GM12878 (cell line): ENCODE measurements at places on chromosomes 3 and 15. TPM values are rescaled to one million over a fixed set of nuclear protein-coding genes. Genes with fewer than 3 reads are reported as not detected.

DNA sequence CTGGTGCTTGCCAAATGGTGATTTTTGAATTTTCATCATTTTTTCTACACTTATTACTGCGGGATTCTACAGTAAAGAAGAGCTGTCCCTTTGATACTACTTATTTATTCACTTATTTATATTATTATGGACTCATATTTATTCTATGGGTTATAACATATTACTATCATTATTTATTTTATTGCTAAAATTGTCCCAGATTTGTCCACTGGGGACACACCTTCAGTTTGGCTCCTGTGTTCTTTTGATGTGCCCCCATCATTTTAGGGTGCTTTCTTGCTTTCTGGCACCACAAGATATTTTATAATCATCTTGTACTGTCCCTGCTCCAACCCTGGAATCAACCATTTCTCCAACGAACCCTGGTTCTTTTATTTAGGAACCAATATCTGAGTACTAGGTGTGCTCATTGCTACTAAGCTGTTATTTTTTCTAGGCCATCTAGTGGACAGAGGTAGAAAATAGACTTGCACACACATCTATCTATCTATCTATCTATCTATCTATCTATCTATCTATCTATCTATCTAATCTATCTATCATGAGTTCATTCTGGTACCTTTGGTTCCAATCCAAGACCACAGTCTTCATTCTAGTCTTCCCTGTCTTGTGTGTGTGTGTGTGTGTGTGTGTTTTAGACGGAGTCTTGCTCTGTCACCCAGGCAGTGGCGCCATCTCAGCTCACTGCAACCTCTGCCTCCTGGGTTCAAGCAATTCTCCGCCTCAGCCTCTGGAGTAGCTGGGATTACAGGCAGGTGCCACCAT lies 16.0 kb downstream of the SLC22A14 start:
- H3K27ac ChIP-seq = no peak overlapping the region
- H3K36me3 ChIP-seq = no peaks in the 10 kb centered on the region
- no peak overlapping the region for H3K4me3 ChIP-seq
- H3K27me3 ChIP-seq = no peaks in the 10 kb centered on the region
- peak; percentile 5 for DNase-seq

Gene OXNAD1
- 14.5 and 15.4 TPM in 2 replicates for total RNA-seq

DNA sequence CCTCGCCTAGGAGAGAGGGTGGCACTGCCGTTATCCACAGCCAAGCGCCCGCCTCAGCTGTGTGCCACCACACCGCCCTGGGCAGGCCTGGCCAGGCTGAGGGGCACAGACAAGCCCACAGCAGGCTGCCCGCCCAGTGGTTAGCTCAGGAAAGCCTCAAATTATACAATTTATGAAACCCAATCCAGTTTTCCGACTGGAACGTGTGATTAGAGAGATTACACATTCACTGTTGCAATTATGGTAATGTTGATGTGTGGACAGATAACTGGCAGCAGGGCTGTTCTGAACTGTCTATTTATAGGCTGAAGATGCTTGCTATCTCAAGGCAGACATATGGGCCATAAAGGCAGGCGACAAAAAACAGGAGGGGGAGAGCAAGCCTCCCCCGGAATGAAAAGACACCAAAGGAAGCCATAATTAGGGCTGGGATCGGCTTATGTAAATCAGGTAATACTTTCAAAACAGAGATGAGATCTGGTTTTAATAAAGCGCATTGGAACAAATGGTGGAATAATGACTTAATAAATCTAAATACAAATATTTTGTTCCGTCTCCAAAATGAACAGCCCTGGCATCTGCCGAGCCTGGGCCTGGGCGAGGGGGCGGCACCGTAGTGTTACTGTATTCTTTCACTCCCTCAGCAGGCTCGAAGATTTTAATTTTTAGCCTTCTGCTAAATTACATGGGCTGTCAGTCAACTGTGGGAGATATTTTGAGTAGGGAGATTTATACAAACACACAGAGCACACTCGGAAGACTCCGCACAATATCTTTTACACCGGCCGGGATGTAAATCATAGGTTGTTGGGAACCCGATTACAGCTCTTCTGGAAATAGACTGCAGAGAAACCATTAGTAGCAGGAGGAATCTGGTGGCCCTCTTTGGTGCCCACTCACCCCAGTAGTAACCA lies 103.1 kb upstream of the TLE3 start:
- H3K27me3 ChIP-seq = no peaks in the 10 kb centered on the region
- no peaks in the 10 kb centered on the region for H3K36me3 ChIP-seq
- no peak overlapping the region for H3K4me3 ChIP-seq
- no peak for DNase-seq
- H3K4me1 ChIP-seq = peaks cover 25% of the 10 kb centered on the region

Gene CDHR4
- not detected in 2 replicates for total RNA-seq

- no peaks in the 10 kb centered on the region for H3K27me3 ChIP-seq
- DNase-seq = no peak
- no peaks in the 10 kb centered on the region for H3K36me3 ChIP-seq
Measured at GRCh38 chr3:18144571-18144970, 280.6 kb downstream of the SATB1 start.

Gene STAB1
- 0.35 and 0.46 TPM in 2 replicates for total RNA-seq

Gene SMCO1
- not detected in 2 replicates for total RNA-seq

- peaks cover 33% of the 10 kb centered on the region for H3K4me1 ChIP-seq
- DNase-seq = no peak
Measured at GRCh38 chr15:74215958-74216357, 13.4 kb upstream of the STRA6 start.

GRCh38 chr15:25441111-25441510 lies 2.3 kb upstream of the UBE3A start:
- H3K27ac ChIP-seq = no peak overlapping the region
- no peaks in the 10 kb centered on the region for H3K36me3 ChIP-seq
- no peaks in the 10 kb centered on the region for H3K4me1 ChIP-seq
- no peaks in the 10 kb centered on the region for H3K27me3 ChIP-seq

DNA sequence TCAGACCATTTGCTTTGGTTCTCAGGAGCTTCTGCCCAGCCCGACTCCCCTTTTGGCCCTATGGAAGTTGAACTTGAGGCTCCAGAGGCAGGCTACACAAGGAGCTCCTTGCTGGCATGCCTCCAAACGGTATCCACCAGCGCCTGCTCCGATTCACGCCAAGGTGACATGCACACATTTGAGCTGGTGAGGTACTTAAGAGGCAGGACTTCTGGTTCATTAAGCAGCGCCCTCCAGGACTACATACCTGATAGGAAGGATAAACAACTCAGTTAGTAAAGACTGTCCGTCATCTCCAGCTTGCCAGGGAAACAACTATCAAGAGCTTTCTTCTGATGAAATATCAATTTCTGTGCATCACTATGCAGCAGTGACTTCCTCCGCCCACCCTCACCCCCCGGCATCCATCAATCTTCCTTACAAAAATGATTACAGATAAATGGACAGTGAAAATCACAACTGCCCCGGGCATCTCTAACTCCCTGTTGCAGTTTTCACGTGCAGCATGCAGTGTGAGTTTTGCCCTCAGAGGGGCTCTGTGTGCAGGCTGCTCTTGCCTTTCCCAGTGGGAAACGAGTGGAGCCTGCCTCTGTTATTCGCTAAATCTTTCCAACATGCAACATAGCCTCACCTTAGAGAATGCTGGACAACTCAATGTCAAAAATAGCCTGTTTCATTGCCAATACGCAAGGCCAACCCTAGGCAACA lies 122.9 kb downstream of the ARRDC4 start:
- H3K27me3 ChIP-seq = no peaks in the 10 kb centered on the region
- H3K27ac ChIP-seq = no peak overlapping the region
- no peaks in the 10 kb centered on the region for H3K4me1 ChIP-seq
- no peak overlapping the region for H3K4me3 ChIP-seq
- H3K36me3 ChIP-seq = no peaks in the 10 kb centered on the region
- DNase-seq = no peak

DNA sequence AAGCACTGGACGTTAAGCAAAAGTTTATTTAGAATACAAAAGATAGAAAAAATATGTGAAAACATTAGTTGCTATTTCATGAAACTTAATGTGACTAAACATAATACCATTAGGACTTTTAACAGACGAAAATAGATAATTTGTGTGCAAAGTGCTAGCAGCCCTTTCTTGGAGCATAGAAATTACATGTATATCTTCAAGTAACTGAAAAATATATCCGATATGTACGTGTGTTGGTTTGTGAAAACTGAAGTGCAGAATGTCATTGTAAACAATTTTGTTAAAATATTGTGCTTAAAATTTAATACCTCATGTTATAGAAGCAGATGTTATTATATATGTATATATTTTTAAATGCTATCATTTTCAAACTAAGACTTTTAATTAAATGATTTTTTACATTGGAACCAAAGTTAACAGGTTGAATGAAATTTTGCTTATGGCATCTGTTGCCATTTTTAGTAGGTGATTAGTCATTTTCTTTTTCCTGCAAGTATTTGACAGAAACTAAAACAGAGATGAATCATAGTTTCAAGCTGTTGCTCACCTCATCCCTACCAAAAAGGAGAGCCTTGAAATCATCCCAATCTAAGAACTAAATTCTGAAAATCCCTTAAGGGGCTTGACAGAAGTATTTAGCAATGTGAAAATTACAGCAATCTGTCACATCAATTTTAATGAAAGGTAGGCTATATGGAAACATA lies 334.8 kb downstream of the NAALADL2 start:
- no peaks in the 10 kb centered on the region for H3K36me3 ChIP-seq
- no peaks in the 10 kb centered on the region for H3K4me1 ChIP-seq
- no peak overlapping the region for H3K4me3 ChIP-seq
- DNase-seq = peak; percentile 17
- H3K27ac ChIP-seq = no peak overlapping the region

GRCh38 chr3:191774485-191774884 lies 313.5 kb downstream of the PYDC2 start:
- no peaks in the 10 kb centered on the region for H3K27me3 ChIP-seq
- no peaks in the 10 kb centered on the region for H3K36me3 ChIP-seq
- H3K4me3 ChIP-seq = no peak overlapping the region
- H3K4me1 ChIP-seq = no peaks in the 10 kb centered on the region
- no peak overlapping the region for H3K27ac ChIP-seq

Gene ITGB5
- total RNA-seq = 1.4 and 2.1 TPM in 2 replicates

DNA sequence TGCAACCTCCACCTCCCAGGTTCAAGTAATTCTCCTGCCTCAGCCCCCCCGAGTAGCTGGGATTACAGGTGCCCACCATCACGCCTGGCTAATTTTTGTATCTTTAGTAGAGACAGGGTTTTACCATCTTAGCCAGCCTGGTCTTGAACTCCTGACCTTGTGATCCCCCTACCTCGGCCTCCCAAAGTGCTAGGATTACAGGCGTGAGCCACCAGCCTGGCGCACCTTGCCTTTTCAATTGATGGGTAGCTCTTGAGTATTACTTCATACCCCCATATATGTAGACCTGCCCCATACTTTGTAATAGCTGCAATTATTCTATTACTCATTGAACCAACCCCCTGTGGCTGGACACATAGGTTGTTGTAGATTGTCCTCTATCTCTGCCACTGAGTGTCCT lies 101.3 kb downstream of the LRRK1 start:
- no peaks in the 10 kb centered on the region for H3K4me1 ChIP-seq
- no peak for DNase-seq
- no peak overlapping the region for H3K27ac ChIP-seq
- no peak overlapping the region for H3K4me3 ChIP-seq
- no peaks in the 10 kb centered on the region for H3K27me3 ChIP-seq
- H3K36me3 ChIP-seq = peaks cover 22% of the 10 kb centered on the region

GRCh38 chr3:65748326-65748725 lies 290.4 kb downstream of the MAGI1 start:
- H3K36me3 ChIP-seq = no peaks in the 10 kb centered on the region
- H3K4me3 ChIP-seq = no peak overlapping the region
- DNase-seq = no peak
- H3K4me1 ChIP-seq = no peaks in the 10 kb centered on the region
- no peaks in the 10 kb centered on the region for H3K27me3 ChIP-seq

DNA sequence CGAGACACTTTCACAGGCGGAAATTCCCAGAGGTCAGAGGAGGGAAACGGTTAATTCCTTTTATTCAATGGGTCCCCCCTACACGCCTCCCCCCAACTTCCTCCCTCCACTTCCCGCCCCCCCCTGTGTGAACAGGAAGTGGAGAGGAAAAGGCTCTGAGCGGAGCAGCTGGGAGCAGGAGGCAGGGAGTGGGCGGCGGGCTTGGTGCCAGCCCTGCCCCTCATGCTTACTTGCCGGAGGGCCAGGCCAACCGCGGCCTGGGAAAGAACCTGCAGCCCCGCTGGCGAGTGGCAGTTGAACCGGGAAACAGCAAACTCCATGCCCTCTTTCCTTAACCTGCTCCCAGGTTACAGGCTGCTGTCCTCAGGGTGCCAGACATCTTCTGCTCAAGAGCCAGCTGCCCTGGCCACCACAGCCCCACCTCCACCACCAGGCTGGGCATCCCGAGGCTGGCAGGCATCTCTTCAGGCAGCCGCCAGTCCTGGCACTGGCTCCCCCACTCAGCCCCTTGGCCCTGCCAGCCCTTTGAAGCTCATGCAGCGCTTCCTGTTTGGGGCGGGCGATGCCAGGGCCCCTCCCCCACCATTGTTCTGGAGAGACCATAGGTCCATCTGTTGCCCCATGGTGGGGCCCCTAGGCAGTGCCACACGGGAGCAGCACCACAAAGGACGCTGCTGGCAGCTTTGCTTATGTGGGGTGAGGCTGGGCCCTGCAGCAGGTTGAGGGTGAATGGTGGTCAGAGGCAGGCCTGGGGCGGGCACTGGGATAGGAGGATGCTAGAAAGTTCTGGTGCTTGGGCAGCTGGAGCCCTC lies 12.9 kb downstream of the VPS18 start:
- peak overlapping the region; percentile 49; the same call in 1 of the 2 replicates for H3K27ac ChIP-seq
- no peaks in the 10 kb centered on the region for H3K27me3 ChIP-seq
- H3K4me1 ChIP-seq = peaks cover 26% of the 10 kb centered on the region
- H3K36me3 ChIP-seq = peaks cover 11% of the 10 kb centered on the region
- peak overlapping the region; percentile 60 for H3K4me3 ChIP-seq

GRCh38 chr3:83096-83495 lies 113.5 kb upstream of the CHL1 start:
- no peaks in the 10 kb centered on the region for H3K4me1 ChIP-seq
- no peaks in the 10 kb centered on the region for H3K36me3 ChIP-seq
- H3K27ac ChIP-seq = no peak overlapping the region
- H3K27me3 ChIP-seq = no peaks in the 10 kb centered on the region
- no peak overlapping the region for H3K4me3 ChIP-seq

DNA sequence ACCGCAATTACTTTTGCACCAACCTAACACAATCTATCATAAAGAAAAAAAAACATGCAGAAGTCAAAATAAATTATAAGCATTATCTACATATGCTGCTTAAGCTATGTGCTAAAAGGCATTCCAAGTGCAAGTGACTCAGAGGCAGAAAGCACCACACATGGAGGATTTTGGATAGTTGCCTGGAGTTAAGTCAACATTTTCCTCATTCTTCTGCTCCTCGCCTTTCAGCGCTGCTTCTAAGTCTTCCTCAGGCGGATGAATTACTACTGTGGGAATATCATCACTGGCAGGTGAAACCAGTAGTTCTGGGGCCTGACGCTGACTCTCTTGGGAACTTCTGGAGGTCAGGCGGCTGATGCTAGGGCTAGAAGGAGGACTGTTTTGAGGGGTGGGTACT lies 53.1 kb downstream of the SLC4A7 start:
- no peak overlapping the region for H3K27ac ChIP-seq
- no peak overlapping the region for H3K4me3 ChIP-seq
